Kidney tubule cell (primary cell): ENCODE measurements at places on chromosomes 4 and X.

- DNase-seq: peak; percentile 94
Measured at GRCh38 chr4:41525129-41525528, 12.8 kb upstream of the LIMCH1 start.

DNA sequence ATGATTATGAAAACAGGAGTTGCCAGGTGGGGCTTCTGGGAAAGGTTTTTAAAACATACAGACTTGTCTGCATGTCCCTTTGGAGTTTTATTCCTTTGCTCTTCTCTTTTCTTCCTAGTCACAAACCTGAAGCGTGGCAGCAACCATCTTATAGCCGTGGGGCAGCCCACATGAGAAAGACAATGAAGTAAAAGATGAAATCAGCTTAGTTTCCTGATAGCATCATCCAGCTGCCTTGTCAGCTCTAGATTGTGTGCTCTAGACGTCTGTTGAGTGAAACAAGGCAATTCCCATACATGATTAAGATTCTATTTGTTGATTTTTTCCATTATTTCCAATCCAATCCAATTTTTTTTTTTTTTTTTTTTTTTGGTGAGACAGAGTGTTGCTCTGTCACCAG is 68.9 kb downstream of the ELOVL6 start:
- no peak for DNase-seq

DNA sequence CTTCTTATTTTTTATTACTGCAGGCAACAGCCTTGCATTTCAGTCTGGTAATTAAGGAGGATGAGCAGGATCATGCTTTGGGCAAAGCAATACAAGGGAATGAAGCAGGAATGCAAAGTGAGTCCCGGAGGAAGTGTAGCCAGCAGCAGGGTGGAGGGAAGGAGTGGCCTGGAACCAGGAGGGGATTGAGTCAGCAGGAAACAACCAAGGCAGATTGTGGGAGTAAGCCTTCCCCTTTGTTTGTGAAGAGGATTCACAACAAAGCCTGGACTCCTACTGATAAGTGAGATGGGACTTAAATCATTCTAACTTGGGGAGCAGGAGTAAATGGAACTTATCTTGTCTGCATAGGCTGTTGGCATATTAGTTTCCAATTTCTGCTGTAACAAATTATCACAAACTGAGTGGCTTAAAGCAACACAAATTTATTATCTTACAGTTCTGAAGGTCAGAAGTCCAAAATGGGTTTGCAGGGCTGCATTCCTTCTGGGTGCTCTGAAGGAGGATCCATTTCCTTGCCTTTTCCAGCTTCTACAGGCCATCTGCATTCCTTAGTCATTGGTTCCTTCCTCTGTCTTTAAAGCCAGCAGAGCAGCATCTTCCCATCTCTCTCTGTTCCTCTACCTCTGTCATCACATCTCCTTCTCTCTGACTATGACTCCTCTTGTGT is 93.2 kb upstream of the AP1S2 start:
- peak; percentile 85 for DNase-seq

- DNase-seq: no peak
Measured at GRCh38 chr4:54215379-54216077, 13.6 kb upstream of the PDGFRA start.

DNA sequence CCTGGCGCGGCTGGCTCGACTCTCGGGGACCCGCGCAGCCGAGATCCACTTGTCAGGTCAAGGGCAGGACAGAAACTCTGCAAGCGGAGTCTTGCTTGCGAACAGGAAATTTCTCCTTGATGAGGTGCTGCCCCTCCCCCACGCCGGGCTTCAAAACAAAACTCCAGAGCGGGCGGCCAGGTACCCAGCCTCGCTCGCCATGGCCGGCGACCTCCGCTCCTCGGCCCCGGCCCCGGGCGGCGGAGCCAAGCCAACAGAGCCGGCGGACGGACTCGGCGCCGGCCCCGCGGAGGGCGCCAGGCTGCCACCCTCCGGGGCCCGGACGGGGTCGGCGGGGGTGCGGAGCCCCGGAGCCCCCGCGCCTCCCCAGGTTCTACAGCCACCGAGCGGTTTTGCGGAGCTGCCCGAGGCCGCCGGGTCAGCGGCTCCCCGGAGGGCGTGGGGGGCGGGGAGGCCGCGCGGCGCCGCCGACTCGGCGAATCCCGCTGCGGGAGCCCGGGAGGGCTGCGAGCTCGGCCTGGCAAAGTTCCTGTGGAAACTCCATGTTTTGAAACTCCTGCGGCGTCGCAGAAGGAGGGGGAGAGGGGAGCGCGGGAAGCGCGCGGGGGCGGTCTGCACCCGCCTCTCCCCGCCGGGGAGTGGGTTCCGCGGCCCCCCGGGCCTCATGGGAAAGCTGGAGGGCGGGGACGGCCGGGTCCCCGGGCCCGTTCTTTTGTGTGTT is 11.7 kb upstream of the BCOR start:
- peak; percentile 74 for DNase-seq

- DNase-seq: no peak
Measured at GRCh38 chr4:183430317-183430993, 14.0 kb upstream of the CDKN2AIP start.
